ENCODE measurements at places on chromosomes 1 and 21. TPM values are rescaled to one million over a fixed set of nuclear protein-coding genes. Genes with fewer than 3 reads are reported as not detected.

The ANGPTL1 gene
- 91.9 TPM for polyA plus RNA-seq

The OR2M5 gene
- polyA plus RNA-seq: not detected

The DIO1 gene
- polyA plus RNA-seq: 0.36 TPM

The SDC3 gene
- polyA plus RNA-seq: 57.5 TPM

The C1orf87 gene
- 0.35 TPM for polyA plus RNA-seq
